ENCODE measurements at places on chromosomes 11 and 22.
A peak's percentile ranks its signal among the peaks of the same experiment; 100 is the strongest.

DNA sequence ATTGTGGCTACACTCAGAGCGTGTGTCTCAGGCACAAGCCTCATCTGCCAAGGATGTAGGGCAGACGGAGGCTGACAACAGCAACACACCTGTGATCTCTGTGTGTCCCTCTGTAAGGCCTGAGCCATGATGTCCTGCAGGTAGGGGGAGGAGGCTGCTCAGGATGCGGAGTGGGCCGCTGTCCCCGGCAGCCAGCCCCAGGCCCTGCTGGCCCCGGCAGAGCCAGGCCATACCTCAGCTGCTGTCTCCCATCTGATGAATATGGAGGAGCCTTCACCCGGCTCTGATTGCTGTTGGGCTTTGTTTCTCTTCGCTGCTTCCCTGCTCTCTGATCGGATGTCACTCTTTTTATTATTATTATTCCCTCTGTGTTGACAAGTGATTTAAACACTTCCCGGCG is 83.6 kb upstream of the NCAM1 start:
- DNase-seq = no peak

- DNase-seq = no peak
Observed at GRCh38 chr22:44928711-44929358, 81.0 kb downstream of the PHF21B start.

DNA sequence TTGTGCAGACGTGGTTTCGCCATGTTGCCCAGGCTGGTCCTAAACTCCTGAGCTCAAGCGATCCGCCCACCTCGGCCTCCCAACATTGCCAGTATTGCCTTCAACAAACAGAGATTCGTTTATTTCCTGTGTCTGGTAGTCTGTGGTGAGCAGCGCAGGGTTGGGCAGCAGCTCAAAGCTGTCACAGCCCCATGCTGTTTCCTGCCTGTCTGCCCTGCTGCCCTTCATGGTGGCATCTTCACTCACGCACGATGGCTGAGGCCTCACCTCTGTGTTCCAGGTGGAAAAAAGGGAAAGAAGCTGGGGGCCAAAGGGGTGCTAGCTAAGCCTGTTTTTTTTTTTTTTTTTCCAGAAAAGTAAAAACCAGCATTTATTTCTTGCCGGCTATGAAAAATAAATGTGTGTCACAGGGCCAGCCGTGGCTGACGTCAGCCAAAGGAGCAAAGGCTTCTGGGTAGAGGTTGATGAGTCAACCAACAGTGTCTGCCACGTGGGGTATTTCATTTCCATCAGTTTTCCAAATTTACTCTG is 28.8 kb downstream of the TBC1D22A start:
- DNase-seq = peak; percentile 54

DNA sequence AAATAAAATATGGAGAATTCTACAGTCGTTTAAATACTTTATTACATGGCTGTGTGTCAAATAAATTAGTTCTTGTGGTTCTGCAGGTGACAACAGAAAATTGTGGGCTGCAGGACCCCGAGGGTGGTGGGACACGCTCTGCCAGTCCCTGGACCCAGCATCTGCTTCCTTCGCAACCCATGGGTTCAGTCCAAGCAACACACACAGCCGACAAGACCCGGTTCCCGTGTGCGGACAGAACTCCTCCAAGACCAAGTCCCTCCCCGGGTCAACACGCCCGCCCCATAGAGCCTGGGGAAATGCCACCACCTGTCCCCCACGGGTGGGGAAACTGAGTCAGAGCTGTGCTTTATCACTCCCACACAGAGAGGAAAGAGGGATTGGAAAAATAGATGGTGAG is 238.9 kb downstream of the BRD1 start:
- DNase-seq = no peak

DNA sequence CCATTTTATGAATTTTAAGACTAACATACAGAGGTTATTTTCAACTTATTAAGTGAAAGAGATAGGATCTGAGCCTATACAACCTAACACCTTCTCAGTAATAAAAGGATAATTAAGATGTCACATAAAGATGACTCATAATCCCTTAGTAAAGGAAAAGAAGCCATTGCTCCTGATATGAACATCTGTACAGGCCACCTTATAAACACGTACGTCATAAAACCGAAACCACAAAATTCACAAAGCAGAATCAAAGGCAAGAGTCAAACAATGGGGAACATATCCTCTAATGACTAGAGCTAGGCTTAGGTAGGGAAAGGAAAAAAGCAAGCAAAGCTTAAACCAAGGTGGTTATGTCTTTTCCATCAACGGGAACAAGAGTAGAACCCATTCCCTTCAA is 103.5 kb downstream of the KCNA4 start:
- DNase-seq = no peak

Data from activated CD4-positive, CD25-positive, alpha-beta regulatory T cell treated with anti-CD3 and anti-CD28 coated beads, Interleukin-2, amount 50 U/mL, for 16 hours (primary cell).